Motor neuron (in vitro differentiated cells): ENCODE measurements at places on chromosomes 7 and 10. TPM values are rescaled to one million over a fixed set of nuclear protein-coding genes. Genes with fewer than 3 reads are reported as not detected.
A peak's percentile ranks its signal among the peaks of the same experiment; 100 is the strongest.

The RBM20 gene
- 0.61 and 0.86 TPM in 2 replicates for total RNA-seq

The PGAM2 gene
- total RNA-seq: not detected in 2 replicates

The CTAGE4 gene
- total RNA-seq: 0.36 and 0.59 TPM in 2 replicates

The IFIT1B gene
- total RNA-seq: 0.13 and 0.14 TPM in 2 replicates

The MAGI2 gene
- total RNA-seq: 8.8 and 26.5 TPM in 2 replicates

The HACD1 gene
- 4.7 and 6.2 TPM in 2 replicates for total RNA-seq

- ATAC-seq: peak; percentile 91
Measured at GRCh38 chr7:95986178-95986764, 213.9 kb downstream of the DYNC1I1 start.

DNA sequence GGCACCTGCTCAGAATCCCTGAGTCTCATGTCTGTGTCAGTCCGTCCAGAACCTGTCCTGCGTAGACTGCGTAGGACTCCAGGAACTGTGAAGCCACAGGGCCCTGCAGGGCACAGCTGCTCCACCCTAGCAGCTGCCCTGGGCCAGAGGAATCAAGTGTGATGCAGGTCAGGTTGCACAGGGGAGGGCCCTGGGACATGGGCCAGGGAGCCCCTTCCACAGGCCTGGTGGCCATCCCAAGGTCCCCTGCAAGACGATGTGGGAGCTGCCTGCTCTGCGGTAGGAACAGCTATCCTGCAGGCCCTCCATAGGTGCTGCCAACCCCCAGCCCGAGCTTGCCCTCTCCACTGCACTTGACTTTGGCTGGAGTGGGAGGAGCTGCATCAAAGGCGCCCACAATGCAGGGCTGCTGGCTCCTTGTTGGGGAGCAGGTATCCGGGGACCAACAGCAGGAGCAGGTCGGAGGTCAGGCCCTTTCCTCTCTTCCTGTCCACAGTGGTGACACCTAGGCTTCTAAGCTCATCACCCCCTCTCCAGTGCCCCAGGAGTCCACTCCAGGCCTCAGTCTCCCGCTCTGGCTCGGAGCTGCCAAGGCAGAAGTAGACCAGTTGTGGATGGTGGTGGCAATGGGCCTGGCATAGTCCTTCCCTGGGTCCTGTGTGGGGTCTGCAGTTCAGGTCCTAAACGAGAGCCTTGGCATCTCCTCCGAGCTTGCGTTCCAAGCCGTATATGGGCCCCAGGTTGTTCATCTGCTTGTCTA is 149.1 kb downstream of the MAPK8 start:
- no peak for ATAC-seq

DNA sequence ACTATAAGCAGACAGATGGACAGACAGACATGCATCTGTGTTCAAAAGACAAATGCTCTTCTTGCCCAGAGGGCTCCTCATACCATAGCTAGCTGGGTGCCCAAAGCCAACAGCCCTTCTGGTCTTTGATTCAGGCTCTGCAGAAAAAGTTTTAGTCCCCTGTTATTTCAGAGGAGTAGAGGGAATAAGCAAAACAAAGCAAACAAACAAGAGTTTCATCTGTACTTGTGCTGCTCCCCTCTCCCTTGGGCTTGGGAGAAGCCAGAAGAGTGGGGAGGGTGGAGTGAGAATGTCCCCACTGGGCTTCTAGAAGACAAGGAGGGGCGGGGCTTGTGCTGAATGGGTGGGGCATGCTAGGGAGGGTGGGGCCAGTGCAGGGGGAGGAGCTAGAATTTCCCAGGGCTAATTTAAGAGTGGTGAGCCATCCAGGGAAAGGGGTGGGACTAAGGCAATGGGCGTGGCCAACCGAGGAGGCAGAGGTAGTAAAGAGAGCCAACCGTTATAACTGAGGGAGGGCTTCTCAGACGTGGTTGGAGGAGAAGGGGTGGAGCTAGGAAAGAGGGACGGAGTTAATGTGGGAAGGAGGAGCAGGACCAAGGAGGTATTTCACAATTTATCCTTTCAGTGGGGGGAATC is 101.2 kb upstream of the MGMT start:
- peak; percentile 86 for ATAC-seq

- no peak for ATAC-seq
Measured at GRCh38 chr7:20561908-20562307, 53.6 kb upstream of the ABCB5 start.

DNA sequence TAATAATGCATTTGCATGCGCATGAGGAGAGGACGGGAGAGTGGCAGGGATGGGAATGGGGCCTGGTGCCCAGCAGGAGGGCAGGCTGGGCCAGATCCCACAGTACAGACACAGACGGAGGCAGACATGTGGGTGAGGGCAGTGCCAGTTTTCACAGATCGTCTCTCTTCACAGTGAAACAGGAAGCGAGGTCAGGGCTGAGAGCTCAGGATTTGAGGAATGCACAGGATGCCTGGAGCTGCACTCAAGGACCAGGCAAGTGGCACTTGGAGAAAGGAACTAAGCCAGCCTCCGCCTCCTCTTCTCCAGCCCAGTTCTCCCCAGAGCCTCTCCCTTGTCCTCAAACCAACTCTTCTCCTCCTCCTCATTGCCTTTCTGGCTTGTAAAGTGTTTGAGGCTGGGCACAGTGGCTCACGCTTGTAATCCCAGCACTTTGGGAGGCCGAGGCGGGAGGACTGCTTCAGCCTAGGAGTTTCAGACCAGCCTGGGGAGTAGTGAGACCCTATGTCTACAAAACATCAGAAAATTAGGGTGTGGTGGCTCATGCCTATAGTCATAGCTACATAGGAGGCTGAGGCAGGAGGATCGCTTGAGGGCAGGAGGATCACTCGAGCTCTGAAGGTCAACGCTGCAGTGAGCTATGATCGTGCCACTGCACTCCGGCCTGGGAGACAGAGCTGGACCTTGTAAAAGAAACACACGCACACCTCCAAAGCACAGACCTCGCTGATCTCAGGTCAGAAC is 115.2 kb downstream of the HIP1 start:
- no peak for ATAC-seq

- no peak for ATAC-seq
Measured at GRCh38 chr7:33217595-33217994, 88.2 kb downstream of the BBS9 start.

- ATAC-seq: no peak
Measured at GRCh38 chr10:79318369-79318768, 28.9 kb upstream of the PPIF start.

DNA sequence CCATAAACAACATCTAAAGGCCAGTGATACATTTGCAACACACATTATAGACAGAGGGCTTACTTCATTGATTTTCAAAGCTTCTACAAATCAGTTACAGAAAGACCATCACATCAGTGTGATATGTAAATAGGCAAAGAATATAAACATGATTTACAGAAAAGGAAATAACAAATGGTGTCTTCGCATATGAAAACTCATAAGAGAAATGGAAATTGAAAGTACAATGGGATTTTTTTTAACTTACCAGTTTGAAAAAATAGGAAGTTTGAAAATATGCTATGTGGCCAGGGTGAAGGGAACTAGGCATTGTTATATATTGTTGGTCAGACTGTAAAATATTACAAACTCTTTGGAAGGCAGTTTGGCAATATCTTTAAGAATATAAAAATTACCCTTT is 27.3 kb downstream of the SEC23IP start:
- ATAC-seq: no peak

- peak; percentile 88 for ATAC-seq
Measured at GRCh38 chr10:119028900-119029612, 458 bp upstream of the NANOS1 start.

DNA sequence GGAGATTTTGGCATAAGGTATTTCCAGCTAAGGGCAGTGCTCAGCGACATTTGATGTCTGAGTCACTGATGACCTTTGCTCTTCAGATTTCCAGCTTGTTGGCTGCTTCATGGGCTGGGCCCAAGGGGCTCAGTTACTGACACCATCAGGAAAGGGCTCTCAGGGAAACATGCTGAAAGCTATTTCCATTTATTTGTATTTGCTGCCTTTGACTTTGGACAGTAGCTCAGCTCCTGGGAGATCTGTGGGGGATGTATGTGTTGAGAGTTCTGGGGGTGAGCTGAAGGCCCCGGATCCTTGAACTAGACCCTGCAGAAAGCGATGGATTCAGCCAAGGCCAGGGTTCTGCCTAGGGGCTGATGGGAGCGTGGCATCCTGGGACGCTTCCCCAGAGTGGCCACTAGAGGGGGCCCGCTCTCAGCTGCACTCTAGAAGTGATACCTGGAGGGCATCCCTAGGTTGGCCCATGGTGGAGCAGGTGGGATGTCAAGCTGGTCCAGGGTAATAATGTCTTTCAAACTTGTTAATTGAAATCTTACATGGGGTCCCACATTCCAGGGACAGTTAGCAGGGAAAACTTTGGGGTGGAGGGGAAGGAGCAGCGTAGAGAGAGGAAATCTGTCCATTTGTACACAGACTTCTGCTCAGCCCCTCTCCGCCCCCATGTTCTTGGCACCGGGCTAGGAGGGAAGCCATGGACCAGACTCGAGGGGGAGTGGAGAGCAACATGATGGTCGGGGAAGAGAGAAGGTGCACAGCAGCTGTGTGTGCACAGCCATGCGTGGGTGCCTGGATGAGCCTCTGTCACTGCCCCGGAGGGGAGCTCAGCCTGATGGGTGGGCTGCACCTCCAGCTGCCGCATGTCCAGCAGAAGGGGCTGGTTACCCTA is 3.0 kb upstream of the BTBD16 start:
- ATAC-seq: peak; percentile 78

DNA sequence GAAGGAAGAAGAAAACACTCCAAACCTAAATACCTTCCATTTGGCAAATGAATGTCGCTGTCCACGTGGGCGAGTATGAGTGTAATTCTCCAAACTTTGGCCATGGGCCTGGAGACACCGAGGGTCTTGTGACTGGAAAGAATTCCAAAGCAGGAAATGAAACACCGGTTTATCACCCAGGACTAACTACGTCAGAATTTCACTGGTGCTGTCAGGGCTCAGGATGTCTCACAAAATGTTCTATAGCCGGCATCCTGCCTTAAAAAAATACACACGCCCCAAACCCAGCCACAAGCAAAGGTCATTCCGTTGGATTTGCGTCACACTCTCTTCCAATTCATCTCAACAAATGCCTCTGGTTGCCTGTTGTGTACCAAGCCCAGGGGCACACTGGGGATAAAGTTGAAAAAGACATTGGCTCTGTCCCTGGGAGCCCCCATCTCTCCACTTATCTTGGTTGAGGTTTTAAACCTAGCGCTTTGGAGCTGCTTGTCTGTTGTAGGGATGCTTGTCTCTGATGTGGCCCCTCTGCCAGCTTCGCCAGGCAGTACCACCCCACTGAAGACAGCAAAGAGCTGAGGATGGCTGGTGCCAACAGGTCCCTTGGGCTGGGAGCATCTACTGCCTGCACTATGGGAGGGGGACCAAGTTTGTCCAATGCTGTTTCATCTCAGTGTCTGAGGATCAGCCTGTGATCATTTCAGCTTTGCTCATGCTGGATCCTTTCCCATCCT is 31.2 kb downstream of the GSTO2 start:
- ATAC-seq: no peak

DNA sequence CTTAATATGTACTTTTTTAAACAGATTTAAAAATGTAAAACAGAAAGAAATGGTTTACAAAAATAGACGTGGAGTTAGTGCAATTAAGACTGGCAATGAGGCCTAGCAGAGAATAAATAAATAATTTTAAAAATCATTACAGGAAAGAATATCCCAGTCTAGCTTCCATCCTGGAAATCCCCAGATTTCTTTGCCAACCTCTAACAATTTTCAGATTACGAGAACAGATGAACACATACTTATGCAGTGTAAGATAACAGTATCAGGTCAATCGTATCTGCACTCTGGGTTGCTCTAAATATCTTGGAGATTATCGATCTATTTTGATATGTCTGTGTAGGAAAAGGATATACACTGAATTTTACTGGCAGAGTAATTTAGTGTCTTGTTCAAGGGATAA is 210.5 kb downstream of the SEMA3A start:
- no peak for ATAC-seq

- ATAC-seq: no peak
Measured at GRCh38 chr7:103346396-103346795, 1.0 kb upstream of the PSMC2 start.

GRCh38 chr7:84017651-84018050 is 176.9 kb downstream of the SEMA3A start:
- ATAC-seq: peak; percentile 57

DNA sequence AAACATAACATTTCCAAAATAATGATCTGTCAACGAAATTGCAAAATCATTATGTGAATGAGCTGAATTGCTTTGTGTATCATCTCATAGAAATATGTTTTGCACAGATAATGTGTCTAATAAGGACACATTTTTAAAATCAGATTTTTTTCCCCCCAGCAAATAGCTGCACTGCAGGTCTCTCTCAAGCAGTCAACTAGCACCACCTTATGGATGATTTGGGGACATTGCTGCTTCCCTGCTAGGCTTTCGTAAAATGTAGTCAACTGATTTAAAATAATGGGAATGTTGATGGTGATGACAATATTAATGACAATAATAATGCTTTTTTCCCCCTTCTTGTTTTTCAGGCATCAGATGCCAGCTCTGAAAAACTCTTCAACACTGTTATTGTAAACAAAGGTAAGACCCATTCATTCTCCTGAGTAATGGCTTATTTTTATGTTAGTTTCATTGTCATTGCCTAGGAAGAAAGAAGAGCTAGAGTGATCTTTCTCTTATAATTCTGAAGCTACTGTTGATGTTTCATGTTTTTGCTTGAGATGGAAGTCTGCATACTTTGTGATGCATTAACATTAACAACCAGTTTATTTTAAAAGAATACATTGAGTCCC is 433.6 kb upstream of the GALNT17 start:
- no peak for ATAC-seq

- ATAC-seq: no peak
Measured at GRCh38 chr7:157951300-157952049, 614.7 kb downstream of the DNAJB6 start.

DNA sequence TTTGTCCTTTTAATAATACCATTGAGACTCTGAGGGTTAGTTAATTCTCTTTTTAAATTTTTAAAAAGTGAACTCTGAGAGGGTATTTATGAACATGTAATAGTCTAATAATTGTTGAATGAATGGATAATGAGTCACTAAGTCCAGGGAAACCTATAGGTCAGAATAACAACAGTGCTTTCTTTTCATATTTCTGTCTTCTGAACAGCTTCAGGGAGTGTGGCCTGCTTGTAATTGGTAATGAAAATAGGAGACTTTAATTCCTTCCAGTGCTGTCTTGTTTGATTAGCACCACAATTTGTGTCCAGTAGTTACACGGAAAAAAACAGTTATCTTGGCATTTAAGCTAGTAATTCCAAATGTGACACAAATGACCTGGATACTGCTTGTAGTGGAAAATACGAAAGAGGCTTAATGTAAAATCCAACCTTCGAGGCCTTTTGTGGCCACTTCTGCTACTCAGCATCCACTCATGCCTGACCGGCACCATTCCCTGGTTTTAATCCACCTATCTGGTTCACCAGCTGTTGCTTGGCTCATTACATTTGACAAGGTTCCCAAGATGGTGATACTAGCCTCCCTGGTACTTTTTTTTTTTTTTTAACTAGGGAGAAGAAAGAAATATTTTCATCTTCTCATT is 149.3 kb upstream of the IMMP2L start:
- no peak for ATAC-seq

- no peak for ATAC-seq
Measured at GRCh38 chr10:79905322-79906314, 43.3 kb downstream of the SFTPD start.
